ENCODE measurements at places on chromosomes 2 and 18.

- no peak for DNase-seq
Measured at GRCh38 chr2:85516653-85517389, 22.1 kb upstream of the MAT2A start.

DNA sequence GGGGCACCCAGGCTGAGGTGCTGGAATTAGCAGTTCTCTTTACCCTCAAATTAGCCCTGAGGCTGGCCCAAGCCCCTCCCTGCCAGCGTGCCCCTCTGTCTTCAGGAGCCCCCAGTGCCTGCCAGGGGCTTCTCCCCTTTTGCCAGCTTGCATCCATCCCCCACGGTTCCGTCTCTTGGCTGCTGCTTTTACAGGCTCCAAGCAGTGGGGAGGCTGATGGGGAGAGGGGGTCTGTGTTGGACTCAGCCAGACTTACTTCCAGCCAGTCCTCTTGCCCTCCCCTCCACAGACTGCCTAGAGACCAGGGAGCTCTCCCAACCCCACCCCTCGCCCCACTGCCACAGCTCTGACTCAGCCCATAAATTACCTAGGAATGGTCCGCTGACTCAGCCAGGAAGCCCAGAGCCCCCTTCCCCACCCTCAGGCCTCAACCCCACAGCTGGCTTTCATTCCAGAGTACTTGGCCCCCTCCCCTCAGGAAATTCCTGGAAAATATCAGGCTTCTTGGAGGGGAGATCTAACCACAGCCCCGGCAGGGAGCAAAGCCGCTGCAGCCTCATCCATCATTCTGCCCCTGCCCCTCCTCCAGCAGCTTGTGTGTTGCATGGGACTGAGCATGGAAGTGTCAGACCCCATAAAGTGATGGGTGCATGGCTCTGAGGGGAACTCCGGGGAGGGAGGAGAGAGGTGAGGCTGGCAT lies 184.6 kb downstream of the ZFP36L2 start:
- peak; percentile 96 for DNase-seq

GRCh38 chr2:197464175-197464574 lies 10.8 kb downstream of the COQ10B start:
- no peak for DNase-seq

DNA sequence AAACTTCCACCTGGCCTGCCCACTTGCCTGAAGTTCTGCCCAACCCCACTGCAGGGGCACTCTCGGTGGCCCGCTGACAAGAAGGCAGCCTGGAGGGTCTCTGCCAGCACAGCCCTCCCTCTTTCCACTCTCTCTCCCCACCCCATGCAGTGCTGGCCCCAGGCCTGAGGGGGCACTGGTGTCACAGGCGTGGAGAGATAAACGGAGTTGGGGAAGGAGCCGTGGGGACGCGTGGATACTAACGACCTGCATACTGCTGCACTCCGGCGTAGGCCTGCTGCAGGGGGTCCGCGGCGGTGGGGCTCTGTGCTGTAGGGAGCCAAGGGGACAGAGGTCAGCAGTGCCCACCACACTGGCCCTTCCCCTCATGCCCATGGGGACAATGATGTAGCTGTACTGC lies 299.3 kb downstream of the CELF4 start:
- no peak for DNase-seq

- no peak for DNase-seq
Measured at GRCh38 chr2:231765496-231765929, 15.6 kb downstream of the PDE6D start.

- DNase-seq = peak; percentile 79
Measured at GRCh38 chr2:199977984-199978415, 22.6 kb downstream of the MAIP1 start.

DNA sequence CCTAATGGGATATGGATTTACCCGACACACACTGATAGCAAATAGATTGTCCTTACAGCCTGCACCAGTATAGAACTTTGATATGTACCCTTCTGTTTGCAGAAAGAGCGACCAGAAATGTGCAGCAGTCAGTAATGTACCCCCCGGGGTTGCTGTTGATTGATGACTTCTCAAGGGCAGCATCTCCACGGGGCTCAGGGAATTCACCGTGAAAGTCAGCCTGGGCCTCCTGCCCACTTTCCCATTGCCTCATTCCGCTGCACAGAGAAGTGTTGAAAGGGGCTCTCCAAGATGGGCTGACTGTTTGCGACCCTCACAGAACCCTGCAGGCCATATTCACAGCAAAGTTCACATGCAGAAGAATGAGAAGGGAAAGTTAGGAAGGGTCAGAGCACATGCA lies 241.3 kb downstream of the PRKCE start:
- DNase-seq = peak; percentile 77

GRCh38 chr2:40113997-40114396 lies 334.9 kb upstream of the THUMPD2 start:
- DNase-seq = no peak

DNA sequence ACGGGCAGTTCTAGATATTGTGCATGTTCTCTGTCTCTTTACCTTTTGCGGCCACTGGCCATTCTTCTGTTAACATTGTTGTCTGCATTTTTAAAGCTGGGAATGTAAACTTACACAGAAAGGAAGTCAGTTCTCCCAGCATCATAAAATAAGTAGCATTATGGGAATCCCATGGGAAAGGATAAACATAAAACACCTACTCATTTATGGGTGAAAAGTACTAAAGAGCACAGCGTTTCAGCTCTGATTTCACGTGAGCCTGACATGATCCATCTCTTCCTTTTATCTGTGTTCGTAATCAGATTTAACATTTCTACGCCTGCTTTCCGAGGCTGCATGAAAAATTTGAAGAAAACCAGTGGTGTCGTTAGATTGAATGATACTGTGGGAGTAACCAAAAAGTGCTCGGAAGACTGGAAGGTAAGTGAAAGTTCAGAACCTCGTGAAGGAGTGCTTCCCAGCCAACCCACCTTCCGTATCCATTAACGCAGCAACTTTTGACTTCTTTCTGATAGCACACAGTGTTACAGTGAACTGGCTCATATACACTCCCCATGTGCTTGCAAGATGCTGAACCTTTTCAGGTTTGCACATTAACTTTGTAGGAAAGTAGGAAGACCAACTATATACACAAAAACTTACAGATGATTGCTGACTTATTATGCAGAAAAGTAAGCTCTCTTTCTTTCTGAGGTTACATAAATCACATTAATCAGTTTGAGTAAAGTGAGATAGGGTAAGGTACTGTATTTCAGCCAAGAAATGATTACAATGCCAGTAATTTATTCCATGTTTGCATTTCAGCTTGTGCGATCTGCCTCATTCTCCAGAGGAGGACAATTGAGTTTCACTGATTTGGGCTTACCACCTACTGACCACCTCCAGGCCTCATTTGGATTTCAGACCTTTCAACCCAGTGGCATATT lies 86.5 kb upstream of the TTC39C start:
- no peak for DNase-seq

- DNase-seq = peak; percentile 36
Measured at GRCh38 chr2:166573391-166573790, 79.3 kb upstream of the SCN7A start.

DNA sequence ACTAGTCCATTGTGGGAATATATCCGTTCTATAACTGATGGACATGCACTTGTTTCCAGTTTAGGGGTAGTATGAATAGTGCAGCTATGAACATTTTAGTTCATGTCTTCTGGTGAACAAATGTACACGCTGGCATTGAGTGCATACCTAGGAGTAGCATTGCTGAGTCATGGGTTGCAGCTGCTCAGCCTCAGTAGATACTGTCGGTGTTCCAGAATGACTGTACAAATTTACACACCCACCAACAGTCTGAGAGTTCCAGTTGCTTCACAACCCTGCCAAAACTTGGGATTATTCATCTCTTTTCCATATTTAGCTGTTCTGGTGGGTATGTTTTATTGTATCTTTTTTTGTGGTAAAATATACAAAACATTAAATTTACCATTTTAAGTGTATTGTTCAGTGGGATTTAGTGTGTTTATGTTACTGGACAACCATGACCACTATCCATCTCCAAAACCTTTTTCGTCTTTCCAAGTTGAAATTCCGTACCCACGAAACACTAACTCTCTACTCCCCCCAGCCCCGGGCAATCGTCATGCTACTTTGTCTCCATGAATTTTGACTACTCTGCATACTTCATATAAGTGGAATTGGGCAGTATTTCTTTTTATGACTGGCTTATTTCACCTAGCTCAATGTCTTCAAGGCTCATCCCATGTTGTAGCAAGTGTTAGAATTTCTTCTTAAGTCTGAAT lies 281.0 kb downstream of the PRKCE start:
- peak; percentile 53 for DNase-seq

DNA sequence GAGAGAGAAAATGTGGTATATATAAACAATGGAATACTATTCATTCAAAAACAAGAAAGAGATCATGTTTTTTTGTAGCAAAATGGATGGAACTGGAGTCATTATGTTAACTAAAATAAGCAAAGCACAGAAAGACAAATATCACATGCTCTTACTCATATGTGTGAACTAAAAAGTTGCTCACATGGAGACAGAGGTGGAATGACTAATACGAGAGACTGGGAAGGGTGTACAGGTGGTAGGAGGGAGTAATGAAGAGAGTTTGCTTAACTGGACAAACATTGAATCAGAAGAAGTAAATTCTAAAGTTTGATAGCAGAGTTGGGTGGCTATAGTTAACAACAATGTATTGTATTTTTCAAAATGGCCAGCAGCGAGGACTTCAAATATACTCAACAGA lies 1080.7 kb upstream of the CHAC2 start:
- no peak for DNase-seq

DNA sequence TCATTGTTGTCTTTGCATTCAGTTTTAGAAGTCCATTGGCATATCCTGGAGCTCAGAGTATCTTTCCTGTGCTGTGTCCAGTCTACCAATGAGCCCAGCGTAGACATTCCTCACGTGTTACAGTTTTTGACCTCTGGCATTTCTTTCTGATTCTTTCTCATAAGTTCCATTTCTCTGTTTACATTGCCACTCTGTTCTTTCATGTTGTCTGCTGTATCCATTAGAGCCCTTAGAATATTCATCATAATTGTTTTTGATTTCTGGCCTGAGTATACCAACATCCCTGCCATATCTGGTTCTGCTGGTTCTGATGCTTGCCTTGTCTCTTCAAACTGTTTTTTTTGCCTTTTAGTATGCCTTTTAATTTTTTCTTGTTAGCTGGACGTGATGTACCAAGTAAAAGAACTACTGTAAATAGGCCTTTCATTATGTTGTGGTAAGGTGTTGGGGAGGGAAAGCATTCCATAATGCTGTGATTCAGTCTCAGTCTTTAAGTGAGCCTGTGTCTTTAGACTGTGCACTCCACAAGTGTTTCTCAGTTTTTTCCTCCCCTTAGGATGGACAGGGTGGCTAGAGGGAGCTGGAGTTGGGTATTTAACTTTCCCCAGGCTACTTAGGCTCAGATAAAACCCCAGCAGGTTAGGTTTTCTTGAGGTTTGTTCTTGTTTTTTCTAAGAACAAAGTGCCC lies 35.6 kb downstream of the CEP192 start:
- DNase-seq = no peak

GRCh38 chr2:9802576-9802993 lies 40.7 kb upstream of the TAF1B start:
- DNase-seq = no peak

Data from skeletal muscle cell (primary cell).